ENCODE measurements at places on chromosomes 7 and 10. TPM values are rescaled to one million over a fixed set of nuclear protein-coding genes. Genes with fewer than 3 reads are reported as not detected.

The MACROH2A2 gene
- polyA plus RNA-seq = 21.2 TPM

The EN2 gene
- polyA plus RNA-seq = 0.71 TPM

The PNLIPRP1 gene
- not detected for polyA plus RNA-seq

DNA sequence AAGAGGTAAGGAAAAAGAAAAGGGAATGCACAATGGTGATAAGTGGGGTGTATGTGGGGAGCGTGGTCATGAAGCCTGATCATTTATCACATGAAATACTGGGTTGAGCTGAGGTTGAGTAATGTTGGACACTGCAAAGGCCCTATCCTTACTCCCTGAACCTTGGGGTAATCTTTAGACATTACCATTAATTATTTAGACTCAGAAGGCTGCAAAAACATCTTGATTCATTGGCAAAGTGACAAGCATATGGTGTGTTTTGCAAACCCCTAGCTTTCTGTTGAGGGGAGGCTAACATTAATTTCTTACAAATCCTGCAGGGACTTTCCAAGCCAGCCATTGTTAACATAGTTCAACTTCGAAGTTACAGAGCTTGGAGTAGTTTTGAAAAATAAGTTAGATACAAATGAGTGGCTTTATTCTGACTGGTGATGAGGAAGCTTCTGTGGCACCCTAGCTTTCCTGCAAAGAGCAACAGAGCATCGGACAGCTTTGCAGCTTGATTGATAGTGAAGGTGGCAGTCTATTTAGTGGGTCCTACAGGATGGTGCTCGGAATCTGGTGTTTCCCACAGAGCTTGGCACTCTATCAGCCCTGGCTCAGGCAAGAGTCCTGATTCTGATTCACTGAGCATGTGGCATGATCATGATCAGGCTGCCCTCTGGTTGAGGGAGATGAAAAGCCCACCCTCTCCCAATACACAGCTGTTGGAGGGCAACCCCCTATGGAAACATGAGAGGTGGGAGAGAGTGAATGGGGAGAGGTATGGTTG is 153.7 kb upstream of the NPVF start:
- no peak for DNase-seq

GRCh38 chr10:71765176-71765904 is 8.0 kb downstream of the VSIR start:
- DNase-seq = no peak

GRCh38 chr10:96588616-96589419 is 2.0 kb upstream of the TM9SF3 start:
- DNase-seq = no peak

DNA sequence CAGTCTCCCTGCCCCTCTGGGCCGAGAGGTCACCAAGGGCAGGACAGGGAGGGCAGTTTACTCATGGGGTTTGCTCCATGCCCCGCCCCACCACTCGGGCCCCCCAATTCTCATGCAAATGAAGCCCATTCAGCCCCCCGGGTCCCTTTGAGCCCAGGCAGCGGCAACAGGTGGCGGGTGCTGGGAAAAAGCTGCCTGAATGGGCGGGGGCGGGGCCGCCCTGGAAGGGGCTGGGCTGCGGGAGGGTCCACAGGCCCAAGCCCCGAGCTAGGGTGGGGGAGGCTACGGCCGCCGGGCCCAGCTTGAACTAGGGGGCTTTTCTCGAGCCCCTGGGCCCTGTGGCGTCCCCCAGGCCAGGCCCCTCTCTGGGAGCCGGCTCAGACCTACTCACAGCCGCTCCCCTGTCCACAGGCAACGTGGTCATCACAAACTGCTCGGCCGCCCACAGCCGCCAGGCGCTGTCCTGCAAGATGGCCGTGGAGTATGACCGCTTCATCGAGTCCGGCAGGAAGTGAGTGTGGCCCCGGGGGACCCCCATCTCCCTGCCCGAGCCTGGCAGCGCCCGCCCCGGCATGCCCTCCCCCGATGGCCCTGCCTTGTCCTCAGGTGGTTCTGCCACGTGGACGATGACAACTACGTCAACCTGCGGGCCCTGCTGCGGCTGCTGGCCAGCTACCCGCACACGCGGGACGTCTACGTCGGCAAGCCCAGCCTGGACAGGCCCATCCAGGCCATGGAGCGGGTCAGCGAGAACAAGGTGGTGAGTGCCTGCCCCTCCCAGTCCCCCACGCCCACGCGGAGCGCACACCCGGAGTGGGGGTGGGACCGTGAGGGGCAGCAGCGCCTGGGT is 5.5 kb downstream of the LFNG start:
- DNase-seq = no peak
